AG20443 (cell line): ENCODE measurements at places on chromosomes 2 and 18.

DNA sequence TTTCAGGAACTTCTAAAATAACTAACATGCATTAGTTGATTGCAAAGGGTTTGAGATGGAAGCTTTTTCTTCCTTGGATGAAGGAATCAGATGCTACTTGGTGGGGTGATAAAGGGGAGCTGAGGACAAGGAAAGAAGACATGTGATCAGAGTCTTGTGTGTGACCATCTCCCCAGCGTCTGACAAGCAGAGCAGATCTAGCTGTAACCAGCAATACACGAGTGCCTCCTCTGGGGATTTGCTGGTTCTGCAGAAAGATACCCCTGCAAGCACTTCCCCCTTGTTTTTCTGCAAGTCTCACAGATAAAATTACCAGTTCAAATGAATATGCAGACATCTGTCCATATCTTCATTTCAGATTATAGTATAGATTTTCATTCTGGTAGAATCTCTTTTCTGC lies 2.7 kb downstream of the CDH7 start:
- DNase-seq, result no peak

GRCh38 chr2:37645362-37645761 lies 26.1 kb downstream of the CDC42EP3 start:
- peak; percentile 50 for DNase-seq

GRCh38 chr2:240792629-240793312 lies 27.2 kb downstream of the KIF1A start:
- no peak for DNase-seq

- DNase-seq, result no peak
Observed at GRCh38 chr2:51629406-51629805, 597.5 kb upstream of the NRXN1 start.

DNA sequence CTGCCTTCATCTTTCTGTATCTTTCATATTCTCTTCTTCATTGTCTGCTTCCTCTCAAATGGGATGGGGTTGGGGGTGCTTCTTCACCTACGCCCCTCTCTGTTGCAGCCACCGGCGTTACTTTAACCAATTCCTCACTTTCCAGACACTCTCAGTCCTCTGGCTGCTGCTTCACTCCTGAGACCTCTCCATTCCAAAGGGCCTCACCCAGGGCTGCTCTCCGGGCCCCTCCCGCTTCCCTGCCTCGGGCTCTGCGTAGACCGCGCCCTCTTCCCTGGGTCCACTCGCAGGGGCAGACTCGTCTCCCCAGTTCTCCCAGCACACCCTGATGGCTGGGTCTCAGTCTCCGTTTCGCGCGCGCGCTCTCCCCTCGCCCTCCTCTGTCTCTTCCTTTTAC lies 926 bp downstream of the SERPINB8 start:
- peak; percentile 80 for DNase-seq

GRCh38 chr18:44679914-44680272 lies 795 bp upstream of the SETBP1 start:
- peak; percentile 67 for DNase-seq

DNA sequence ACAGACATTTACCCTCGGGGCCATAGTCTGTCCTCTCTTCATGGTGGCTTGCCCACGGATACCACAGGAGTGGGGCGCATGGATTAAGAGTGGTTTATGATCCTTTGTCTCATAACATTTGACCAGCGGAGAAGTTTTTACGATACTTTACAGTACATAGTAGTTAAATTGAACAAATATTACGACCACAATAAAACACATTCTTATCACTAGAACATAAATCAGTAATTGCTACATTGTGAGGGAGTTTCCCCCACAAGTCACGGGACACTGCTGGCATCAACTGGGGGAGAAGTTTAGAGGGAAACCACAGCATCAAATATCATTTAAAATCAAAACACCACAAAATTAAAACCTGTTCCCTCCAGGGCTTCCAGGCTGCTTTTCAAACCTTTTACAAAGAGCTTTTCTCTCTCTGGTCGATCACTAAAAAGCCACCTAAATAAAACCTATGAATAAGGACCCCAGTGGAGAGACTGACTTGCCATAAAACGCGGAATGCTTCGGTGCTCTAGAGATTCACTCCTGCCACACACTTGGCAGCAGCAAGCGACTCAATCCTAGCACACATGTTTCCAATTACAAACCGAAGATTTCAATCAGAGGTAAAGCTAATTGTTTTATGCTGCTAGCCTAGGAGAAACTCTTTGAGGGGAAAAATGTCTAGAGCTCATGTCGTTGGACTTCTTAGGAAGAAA lies 173.7 kb upstream of the HNRNPA3 start:
- DNase-seq, result peak; percentile 33

GRCh38 chr2:173196080-173196479 lies 120.4 kb downstream of the MAP3K20 start:
- no peak for DNase-seq

DNA sequence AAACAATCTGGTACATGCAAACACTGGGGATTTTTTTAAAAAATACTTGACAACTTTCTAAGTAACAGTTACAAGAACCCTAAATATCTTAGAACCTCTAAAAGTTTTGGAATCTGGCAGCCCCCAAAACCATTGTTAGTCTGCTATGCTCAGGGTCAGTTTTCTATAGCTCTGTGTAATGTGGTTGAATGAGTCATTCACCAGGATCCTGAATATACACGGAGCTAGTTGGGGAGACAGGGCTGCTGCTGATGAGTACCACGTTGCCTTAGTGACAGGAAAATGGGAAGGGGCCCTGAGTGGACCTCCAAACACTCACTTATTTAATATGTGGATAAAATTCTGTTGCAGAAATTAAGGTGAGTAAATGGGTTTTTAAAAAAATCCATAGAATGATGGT lies 36.9 kb upstream of the TANC1 start:
- DNase-seq, result peak; percentile 43

- DNase-seq, result no peak
Observed at GRCh38 chr2:147442816-147443215, 402.0 kb upstream of the ACVR2A start.

DNA sequence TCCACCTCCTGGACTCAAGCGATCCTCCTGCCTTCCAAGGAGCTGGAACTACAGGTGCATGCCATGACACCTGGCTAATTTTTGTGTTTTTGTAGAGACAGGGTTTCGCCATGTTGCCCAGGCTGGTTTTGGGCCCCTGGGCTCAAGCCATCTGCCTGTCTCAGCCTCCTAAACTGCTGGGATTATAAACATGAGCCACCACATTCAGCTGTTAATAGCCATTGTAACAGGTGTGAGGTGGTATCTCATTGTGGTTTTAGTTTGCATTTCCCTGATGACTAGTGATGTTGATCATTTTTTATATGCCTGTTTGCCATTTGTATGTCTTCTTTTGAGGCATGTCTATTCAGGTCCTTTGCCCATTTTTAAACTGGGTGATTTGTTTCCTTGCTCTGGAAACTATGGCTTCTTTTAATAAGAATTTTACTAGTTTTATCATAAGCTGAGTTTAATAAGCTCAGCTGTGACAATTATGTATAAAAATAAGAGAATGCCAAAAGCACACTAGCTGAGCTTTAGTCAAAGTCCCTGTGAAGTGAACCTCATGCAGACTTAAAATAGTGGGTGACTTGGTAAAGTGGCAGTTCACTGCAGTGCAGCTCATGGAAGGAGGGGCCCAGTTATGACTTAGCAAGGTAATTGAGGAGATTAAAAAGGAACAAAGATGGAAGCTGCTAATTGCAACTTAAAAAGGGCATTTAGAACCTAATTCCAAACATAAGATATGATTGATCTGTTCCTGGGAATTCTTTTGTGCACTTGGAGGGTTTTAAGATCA lies 465.1 kb downstream of the TGIF1 start:
- DNase-seq, result no peak

GRCh38 chr2:23503682-23504081 lies 118.7 kb downstream of the KLHL29 start:
- DNase-seq, result no peak

DNA sequence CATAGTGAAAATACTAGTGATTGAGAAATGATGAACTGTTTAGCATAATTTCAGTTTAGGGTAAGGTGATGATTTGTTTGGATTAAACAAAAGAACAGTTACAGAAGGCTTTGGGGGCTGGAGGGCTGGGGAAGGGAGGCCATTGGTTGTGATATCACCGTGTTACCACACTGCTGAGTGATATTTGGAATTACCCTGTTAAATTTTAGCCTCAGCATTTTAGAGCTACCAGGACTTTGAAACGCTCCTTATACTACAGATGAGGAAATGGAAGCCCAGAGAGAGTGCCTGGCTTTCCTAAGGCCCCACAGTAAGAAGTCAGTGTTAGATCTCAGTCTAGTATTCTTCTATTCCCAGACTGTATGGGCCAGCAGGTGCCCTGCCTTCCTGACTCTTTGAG lies 15.6 kb downstream of the ARHGEF33 start:
- no peak for DNase-seq

GRCh38 chr18:7904529-7904928 lies 337.4 kb downstream of the PTPRM start:
- DNase-seq, result peak; percentile 40

DNA sequence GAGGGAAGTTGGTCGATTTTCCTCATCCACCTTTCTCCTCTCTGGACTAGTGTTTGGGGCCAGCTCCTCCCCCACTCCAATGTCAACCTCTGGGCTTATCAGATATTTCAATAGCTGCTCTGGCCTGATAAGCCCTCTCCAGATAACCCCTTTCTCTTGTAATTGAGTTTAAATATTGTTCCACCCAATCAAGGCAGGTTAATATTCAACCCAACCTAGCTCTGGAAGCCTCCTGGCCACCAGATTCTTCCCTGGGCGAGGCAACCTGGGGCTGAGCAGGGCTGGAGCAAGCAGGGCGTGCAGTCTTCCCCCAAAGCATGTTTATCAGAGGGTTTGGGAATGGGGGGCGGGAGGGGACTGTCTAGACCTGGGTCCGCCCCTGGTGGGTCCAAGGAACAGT lies 73.8 kb downstream of the TFCP2L1 start:
- DNase-seq, result no peak

- no peak for DNase-seq
Observed at GRCh38 chr2:196372276-196372809, 201.0 kb upstream of the STK17B start.

- DNase-seq, result peak; percentile 61
Observed at GRCh38 chr18:63518178-63519012, 23.8 kb upstream of the SERPINB12 start.

- DNase-seq, result no peak
Observed at GRCh38 chr2:190343089-190343535, 277 bp upstream of the INPP1 start.

DNA sequence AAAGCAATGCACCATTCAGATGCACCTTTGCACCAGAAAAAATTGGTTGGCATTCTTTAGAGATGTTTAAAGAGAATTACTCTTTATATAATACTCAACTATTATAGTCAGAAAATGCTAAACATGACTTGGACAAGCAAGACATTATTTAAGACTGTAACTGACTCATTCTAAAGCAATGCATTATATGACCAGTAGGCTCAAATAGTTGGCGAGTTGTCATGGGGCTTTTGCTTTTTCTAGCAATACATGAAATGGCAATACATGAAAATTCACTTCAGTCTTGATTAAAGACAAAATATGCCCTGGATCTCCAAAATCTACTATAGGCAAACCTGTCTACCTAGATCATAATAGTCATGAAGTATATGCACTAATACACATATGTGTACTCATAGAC lies 216.9 kb upstream of the VWC2L start:
- DNase-seq, result peak; percentile 24

GRCh38 chr18:48675352-48675761 lies 136.5 kb downstream of the CTIF start:
- DNase-seq, result peak; percentile 93

GRCh38 chr2:136356125-136357006 lies 238.4 kb upstream of the CXCR4 start:
- DNase-seq, result no peak

DNA sequence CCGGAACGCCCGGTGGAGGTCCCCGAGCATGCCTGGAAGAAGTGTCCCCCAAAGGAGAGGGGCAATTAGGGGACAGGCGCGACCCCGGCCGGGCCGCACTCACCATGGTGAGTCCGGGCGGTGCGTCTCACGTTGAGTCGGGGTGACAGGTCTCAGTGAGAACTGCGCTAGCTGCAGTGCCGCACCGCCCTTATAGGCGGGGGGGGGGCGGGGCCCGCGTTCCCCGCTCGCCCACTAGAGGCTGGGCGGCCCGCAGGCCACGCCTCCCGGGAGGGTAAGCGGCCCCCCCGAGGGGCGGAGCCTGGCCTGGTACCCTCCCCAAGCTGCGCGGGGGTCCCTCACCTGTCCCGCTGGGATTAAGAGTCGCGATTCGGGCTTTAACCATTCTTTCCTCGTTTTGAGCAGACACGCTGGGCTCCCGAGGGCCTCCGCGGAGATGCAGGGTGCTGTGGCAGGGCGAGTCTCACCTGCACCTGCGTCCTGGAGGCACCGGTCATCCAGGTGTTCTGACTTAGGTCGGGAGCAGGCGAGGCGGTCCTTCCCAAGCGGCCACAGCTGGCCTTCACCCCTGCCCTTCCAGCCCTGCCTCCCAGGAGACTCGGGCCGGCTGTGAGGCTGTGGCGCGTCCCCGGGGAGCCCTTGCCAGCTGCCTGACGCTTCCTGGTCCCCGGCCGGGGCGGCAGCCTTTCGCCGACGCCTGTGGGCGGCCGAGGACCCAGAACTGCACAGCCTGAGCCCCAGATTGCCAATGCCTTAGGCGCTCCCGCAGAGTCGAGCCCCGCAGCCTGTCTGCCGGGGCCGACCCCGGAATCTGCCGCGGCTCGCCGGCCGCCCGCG lies at the start of gene TUBA4A:
Gene TUBA4A, minus strand, starts transcription at position 166 of the 837 bp plus-strand sequence. Its CDS starts 60 bp downstream, at position 106.
- DNase-seq, result peak; percentile 98

GRCh38 chr2:217909156-217909820 lies 93.5 kb downstream of the TNS1 start:
- no peak for DNase-seq

DNA sequence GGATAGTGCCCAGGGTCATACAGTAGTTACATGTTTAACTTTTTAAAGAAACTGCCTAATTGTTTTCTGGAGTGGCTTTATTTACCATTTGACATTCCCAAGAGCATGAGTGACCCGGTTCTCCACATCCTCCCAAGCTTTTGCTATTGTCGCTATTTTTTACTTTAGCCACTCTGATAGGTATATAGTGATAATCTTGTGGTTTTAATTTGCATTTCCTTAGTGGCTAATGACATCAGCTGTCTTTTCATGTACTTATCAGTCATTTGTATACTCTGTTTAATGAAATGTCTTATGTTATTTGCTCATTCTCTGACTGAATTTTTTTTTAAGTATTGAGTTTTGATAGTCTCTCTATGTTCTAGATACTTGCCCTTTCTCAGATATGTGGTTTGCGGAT lies 109.7 kb upstream of the HS6ST1 start:
- DNase-seq, result no peak

- DNase-seq, result no peak
Observed at GRCh38 chr2:236674238-236674637, 104.6 kb downstream of the ACKR3 start.

- DNase-seq, result peak; percentile 14
Observed at GRCh38 chr2:199940373-199940772, 14.9 kb downstream of the TYW5 start.
